ENCODE measurements at places on chromosomes 2 and 18.

- DNase-seq = no peak
These were observed 18.1 kb downstream of the TIMM21 start for GRCh38 chr18:74166386-74166785.

DNA sequence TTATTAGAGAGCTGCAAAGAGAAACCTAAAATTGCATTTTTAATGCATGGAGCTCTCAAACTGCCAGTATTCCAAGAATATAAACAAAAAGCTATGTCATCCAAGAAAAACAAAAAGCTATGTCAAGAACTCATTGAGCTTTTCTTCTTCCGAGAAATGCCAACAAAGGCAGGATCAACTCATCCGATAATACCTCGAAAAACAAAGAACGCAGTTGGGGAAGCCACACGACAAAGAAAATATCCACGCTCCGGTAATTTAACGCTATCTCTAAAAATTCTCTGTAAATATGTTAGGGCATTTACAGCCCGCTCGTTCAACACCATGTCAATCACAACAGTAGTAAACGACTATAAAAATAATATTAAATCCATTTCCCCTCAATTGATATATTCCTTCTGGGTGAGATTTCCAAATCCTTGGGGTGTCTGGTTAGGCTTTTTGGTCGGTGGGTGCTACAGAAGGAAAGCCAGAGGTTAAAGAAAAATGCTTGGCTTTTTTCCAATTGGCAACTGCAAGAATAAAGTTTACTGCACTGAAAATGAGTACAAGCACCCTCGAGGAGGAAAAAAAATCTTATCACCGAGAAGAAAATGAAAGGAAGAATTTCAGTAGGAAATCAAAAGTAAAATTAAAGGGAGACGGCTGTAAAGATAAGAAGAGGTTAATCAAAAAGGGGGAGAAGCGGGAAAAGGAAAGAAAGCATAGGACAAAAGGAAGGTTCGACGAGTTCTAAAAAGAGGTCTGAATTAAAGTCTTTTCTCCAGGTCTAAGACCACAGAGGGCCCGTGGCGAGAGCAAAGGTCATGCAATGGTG is 856 bp downstream of the TIA1 start:
- DNase-seq = no peak

GRCh38 chr2:9937968-9938367 is 13.5 kb upstream of the GRHL1 start:
- no peak for DNase-seq

- no peak for DNase-seq
These were observed 209.6 kb upstream of the SLC39A10 start for GRCh38 chr2:195447323-195447975.

DNA sequence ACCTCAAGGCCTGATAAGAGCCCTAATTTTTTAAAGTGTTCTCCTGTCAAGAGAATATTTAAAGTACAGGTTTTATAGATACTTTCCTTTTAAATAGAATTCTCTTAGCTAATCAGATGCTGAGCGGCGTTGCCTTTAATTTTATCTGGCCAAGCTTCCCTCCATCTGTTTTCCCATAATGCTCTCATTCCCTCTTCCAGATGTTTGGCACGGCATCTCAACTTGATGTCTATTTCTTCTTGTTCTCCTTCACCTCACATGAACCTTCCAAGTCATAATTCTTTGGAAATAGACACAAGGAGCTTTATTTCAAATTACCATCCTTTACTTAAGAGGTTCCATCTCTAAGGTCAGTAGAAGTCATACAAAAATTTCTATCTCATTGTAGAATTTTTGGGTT is 76.1 kb upstream of the CPO start:
- DNase-seq = no peak
